Stimulated activated CD4-positive, alpha-beta T cell treated with anti-CD3 and anti-CD28 coated beads, Interleukin-12 subunit alpha, Interleukin-12 subunit beta, amount 100 ng/mL, for 4 hours (primary cell): ENCODE measurements at places on chromosomes 3 and 15.
A peak's percentile ranks its signal among the peaks of the same experiment; 100 is the strongest.

DNA sequence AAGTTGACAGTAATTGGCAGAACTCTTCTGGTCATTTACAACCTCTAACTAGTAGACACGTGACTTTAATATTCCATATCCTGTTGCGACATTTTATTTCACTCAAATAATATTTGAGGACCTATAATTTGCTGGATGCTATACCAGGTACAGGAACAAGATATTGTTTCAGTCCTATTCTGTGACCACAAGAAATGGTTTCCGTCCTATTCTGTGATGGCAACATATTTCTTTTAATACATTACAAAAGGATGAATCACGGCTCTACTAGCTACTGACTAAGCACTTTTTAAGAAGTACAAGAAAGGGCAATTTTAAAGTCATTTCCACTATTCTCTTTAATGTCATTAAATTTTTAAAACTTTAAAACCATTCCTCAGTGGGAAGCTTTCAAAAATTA, 400.2 kb downstream of the CNTN3 start:
- no peak for DNase-seq

DNA sequence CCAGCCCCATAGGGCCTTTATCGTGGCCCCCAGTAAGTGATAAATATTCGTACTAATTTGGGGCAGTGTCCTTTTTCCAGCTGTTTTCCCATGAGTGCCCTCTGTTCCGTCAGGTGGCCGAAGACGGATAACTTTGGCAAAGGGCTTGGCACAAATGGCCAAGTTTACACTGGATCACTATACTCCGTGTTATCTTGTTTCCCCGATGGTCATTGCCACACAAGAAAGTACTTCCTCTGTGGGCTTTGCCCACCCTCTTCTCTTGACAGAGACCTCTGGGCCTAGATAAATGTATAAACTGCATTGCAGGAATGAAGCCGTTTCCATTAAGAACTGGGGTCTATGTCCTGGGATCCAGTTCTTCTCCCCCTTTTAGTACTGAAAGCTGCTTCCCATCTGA, 39.1 kb downstream of the SMAD3 start:
- DNase-seq: no peak

- no peak for DNase-seq
Observed at GRCh38 chr15:34952481-34952880, 17.1 kb downstream of the AQR start.

DNA sequence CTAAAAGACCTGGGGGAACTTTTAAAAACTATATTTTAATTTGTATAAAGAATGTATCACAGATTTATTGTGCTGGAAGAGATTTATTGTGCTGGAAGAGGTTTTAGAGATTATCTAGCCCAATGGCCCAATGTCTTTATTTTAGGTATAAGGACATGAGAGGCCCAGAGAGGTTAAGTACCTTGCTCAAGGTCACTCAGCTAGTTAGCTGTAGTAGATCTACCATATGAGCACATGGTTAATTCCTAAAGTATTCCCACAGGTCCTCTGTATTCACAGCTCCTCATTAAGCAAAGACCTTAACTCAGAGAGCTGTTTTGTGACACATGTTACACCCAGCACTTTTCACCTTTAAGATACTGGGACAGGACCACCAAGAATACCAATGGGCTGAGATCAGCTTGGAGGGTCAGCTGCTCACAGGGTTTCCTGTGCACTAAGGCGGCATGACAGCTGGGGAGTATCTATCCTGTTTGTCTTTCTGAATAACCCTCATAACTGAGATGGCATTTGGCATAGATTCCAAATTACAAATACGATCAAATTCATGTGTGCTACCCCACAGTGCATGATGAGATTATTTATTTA, 143.1 kb upstream of the TBL1XR1 start:
- DNase-seq: no peak

DNA sequence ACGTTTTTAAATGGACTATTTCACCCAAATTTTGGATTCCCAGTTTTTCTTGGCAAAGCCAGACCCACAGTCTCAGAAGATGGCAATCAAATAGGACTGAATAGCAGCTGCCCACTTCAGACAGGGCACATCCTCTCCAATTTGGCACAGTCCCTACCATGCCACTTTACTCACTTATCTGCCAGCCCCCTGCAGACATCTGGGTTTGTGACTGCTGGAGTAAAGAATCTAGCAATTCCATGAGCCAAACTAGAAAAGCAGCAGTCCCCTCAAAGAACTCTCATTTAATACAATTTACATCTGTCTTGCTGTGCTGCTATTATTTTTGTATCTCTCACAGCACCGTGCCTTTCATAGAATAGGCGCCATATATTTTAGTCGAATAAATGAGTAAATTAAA, 16.0 kb upstream of the LRRN1 start:
- DNase-seq: no peak

GRCh38 chr15:55627730-55628368, 39.7 kb upstream of the PYGO1 start:
- DNase-seq: no peak

- no peak for DNase-seq
Observed at GRCh38 chr3:139721370-139721769, 43.6 kb upstream of the NMNAT3 start.

DNA sequence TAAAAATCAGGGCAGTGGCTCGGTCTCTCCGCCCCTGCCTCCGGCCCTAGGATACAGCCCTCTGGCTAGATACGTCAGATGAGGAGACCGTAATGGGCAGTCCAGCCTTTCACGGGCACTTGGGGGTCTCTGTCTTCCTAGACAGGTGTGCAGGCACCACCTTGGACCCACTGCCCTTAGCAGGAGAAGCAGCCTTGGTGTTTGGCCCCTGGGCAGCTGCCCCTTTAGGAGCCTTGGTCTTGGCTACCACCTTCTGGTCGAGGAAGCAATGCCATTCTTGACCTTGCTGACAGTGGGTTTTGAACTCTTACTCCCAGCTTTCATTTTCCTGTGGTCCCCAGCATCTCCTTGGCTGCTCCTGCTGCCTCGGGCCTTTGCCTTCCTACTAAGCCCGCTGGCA, 149.7 kb upstream of the FRMD4B start:
- no peak for DNase-seq

GRCh38 chr15:47812470-47812999, 95.2 kb downstream of the SEMA6D start:
- DNase-seq: no peak

- no peak for DNase-seq
Observed at GRCh38 chr3:125140011-125140817, 72.3 kb downstream of the SLC12A8 start.

- DNase-seq: no peak
Observed at GRCh38 chr3:105448338-105448982, 81.8 kb downstream of the ALCAM start.

GRCh38 chr3:30894521-30895251, at the start of gene GADL1:
GADL1 (minus strand) TSS chr3:30894661; CDS start chr3:30894614, 47 bp downstream.
- no peak for DNase-seq

GRCh38 chr3:81789691-81790090, 28.2 kb upstream of the GBE1 start:
- no peak for DNase-seq

GRCh38 chr3:149401926-149402310, 24.5 kb upstream of the TM4SF1 start:
- DNase-seq: no peak

DNA sequence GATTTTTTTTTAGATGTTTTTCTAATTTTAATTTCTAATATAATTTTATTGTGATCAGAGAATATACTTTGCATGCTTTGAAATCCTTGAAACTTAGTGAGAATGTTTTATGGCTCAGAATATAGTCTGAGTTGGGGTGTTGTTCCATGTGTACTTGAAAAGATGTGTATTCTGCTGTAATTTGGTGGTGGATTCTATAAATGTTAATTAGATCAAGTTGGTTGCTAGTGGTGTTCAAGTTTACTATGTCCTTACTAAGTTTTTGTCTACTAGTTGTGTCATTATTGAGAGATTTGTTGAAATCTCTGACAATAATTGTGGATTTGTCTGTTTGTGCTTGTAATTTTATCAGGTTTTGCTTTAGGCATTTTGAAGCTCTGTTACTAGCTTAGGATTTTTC, 29.7 kb downstream of the GLCE start:
- no peak for DNase-seq

- DNase-seq: no peak
Observed at GRCh38 chr3:42799376-42799775, 4.9 kb downstream of the HIGD1A start.

DNA sequence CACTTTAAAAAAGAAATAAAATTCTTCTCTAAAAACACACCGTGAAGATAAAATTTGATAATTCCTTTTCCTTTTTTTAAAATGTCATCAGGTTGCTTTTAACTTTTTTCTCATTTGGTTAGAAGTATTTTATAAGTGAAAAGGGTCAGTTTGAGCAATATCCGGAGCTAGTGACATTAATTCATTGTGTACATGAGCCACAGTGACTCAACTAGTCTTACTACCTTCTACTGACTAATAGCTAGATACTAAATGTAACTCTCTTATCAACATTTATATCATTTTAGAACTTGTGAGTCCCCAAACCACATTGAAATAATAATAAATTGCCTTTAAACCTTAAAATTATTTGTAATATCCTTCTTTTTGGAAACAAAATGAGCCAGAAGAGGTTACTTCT, 101.2 kb upstream of the ZBTB20 start:
- no peak for DNase-seq

DNA sequence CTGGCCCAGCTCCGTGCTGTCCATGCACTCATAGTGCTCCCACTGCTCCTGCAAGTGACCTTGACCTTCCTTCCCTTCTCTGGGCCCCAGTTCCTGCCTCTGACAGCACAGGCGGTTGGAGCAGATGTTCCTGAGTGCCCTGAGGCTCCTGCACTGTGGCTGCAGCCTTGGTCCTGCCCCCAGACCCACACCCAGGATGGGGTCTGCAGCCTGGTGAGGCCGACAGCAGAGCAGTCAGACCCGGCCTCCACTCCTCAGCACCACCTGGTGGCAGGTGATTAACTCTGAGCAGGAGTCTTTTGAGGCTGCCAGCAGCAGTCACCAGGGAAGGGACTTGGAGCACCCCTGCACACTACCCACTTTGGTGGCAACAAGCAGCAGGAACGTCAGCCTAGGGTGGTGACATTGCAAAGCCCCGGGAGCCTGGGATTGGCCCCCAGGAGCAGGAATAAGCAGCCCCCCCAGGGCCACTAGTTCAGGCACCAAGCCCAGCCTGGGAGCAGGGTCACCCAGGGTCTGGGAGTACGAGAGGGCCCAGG, 64.6 kb downstream of the CYP11A1 start:
- peak; percentile 41 for DNase-seq

- DNase-seq: no peak
Observed at GRCh38 chr15:69537901-69538300, 85.3 kb downstream of the RPLP1 start.

DNA sequence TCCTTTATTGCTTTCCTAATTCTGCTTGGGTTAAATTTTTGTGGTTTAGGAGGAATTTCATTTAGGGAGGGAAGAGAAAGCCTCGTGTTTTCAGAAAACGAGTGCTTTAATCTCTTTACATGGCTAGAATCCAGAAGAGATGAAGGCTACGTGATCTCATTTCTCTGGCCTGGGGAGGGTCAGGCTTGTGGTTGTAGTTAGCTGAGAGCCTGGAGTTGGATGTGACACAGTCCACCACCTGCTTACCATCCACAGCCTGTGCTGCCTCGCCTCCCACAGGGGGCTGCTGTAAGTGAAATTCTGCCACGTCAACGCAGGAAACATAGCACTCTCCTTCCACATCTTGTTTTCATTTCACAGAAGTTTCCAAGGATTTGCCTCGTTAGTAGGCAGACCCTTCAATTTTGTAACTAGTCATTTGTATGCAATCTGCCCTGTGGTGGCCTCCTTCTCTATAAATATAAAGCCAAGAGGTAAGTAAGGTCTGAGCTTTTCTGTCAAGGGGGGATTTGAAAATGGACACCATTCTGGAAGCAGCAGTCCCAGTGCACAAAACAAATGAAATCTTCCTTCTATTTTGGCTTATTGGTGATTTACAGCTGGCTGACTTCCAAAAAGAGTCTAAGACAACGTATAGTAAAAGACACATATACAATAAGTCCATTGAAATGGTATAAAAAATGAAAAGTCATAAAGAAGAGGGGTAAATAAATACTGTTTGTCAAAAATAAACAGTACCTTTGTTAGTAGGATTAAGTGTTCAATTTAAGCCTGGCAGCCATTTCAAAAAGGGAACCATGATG, 3.4 kb downstream of the GXYLT2 start:
- no peak for DNase-seq

DNA sequence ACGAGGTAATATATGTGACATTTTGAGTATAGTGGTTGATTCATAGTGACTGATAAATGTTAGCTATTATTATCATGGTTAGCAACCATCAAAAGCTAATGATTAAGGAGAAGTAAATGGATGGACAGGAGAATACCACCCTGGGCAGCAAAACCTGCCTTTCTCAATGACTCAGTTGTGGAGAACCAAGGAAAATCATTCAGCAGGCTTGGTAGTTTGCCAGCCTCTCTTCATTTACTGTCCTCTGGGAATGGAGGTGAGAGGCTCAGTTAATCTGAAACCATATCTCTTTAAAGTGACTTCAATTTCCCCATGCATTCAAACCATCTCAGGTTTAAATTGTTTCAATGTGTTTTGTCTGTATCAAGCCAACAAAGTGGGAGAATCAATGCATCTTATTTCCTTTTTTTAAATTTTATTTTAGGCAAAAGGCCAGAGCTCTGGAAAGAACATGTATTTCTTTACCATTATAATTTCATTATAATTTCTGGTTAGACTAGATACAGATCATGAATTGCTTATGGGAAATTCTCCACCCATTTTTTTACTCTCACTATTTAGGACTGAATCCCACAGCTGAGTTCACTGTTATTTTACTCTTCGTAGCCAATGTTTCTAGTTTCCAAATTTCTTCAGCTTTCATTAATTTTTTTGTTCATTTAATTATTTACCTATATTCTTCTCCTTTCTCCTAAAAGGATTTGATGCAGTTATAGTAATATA, 2.7 kb downstream of the TM4SF18 start:
- DNase-seq: no peak

DNA sequence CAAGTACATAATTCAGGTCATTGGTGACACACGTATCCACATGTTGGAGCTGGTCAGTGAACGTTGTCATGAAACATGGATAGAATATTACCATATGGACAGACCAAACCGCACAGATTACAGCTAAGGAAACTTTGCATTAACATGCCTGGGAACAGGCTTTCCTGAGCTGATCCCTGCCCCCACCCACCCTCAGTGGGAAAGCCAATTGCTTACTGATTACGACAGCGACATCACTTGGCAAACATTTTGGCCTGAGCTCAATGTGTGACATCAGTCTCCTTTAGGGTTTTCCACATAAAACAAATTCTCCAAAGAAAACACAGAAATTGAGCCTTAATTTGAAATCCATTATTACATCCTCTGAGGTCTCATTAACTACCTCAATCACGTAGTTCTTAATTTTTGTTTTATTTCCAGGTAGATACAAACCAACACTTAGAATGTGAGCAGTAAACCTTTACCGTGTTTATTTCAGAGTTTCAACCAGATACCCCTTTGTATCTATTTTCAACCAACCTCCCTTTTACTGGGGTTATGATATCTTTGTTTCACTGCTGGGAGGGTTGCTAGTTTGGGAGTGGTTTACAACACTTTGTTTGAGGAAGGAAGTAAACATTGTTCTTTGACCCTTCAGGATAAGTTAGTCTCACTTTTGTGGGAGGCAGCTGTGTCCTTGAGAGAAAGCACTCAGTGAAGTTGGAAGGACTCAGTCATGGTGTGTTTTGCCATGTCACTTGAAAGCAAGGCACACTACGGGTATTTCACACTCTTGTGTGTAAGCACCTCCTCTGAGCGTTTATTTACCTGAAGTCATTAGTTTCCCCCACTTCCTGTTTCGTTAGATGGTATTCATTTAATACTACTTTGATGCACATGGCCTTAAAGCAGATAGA, 103.1 kb downstream of the CMSS1 start:
- DNase-seq: no peak
